ENCODE measurements at places on chromosomes 5 and 9.

DNA sequence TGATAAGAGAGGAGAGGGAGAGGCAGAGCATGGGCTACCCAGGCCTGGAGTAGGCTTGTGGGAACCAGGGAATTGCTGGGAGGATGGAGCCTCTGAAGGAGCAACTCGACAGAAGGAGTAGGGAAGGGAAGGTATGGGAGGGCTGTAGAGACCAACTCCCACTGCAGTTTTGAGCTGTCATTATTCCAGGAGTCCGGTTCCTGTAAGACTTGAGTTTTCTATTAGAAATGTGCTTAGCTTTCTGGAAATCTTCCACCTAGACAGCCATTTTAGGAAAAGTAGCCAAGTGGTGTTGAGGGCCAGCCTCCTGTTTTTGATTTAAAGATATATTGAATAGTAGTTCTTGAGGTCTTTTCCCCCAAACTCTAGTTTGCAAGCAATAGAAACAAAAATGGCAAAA is 323.5 kb downstream of the LRRC70 start:
- no peak for DNase-seq

DNA sequence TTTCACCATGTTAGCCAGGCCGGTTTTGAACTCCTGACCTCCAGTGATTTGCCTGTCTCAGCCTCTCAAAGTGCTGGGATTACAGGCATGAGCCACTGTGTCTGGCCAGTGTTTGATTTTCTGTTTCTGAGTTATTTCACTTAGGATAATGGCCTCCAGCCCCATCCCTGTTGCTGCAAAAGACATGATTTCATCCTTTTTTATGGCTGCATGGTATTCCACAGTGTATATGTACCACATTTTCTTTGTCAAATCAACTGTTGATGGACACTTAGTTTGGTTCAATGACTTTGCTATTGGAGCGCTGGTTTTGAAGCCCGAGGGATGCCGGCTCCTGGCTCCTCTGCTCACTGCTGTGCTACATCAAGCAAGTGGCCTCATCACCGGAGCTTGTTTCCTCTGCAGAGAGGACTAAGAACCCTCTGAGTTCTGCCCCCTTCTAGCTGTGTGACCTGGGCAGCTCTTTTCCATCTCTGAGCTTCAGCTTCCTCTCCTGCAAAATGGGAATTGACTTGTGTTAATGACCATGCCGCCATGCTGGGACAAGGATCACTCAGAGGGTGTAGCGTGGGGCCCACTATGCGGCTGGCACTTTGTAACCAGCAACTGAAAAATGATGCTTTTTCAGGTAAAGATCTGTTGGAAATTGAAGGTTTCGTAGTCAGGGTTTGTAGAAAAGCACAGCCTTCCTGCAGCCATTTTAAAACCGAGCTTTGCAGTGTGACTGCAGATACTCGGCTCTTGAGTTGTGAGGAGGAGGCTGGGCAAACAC is 4.6 kb upstream of the NEURL1B start:
- no peak for DNase-seq

DNA sequence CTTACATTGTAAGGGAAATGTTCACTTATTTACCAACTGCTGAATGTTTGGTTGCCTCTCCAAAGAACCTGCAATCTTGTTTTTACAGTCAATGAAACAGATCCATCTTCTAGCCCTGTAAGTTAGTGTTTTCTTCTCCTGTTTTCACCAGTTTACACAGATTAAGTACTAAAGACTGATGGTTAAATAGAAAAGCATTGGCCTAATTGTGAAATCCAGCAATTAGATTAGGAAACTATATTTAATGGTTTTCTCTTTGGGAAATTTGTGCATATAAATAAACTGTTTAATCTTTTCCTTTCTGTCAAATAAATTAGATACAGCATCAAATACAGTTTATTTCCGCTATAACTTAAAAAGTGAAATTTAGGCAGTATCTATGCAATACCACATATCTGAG is 247.9 kb upstream of the MEF2C start:
- DNase-seq = no peak

DNA sequence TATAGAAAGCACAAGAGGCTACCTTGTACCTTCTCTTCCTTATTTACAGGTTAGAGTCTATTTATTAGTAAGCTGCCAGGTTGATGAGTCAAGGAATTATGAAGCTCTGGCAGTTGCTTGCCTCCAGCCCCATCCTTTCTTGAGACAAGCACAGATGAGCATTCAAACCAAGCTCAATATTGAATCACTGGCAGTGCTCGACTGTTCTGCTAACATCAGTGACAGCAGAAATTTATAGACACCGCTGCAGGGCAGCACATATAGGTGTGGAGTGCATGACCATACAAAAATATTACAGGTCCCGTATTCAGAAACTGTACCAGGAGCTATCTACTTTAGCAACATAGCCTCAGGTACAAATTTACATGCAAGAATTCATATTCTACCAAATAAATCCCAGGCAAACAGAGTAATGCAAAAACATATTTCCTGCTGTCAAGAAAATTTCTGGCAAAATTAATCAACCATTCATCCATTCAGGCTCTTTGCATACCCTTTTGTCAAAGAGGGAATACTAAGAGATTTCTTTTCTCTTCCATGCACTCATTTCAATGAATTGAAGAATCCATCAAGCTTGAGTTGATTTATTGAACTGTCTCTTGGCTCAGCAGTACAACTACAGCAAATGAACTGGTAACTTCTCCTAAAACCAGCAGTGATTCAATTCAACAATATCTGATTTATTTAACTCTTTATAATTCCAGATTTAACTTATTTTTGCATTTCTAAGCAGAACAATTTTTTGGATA is 26.9 kb upstream of the PCA3 start:
- no peak for DNase-seq

- no peak for DNase-seq
Observed at GRCh38 chr5:24272741-24273140, 372.0 kb downstream of the CDH10 start.

DNA sequence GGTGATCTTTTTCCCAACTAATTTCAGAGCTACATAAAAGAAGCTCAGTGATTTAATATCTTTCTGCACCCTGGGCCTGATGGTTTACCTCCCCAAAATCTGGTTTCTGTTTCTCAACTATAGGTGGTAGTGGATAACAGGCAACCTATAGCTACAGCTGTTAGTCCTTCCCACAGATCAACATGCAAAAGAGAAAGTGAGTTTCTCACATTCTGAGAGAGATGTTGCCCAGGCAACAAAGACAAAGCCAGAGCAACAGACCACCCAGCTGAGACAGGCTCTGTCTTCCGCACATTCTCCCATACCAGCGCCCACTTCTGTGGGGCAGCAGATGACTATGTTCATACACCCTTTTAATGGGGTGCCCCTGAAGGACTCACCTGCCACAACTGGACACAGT is 40.7 kb upstream of the PPP2R2B start:
- no peak for DNase-seq

DNA sequence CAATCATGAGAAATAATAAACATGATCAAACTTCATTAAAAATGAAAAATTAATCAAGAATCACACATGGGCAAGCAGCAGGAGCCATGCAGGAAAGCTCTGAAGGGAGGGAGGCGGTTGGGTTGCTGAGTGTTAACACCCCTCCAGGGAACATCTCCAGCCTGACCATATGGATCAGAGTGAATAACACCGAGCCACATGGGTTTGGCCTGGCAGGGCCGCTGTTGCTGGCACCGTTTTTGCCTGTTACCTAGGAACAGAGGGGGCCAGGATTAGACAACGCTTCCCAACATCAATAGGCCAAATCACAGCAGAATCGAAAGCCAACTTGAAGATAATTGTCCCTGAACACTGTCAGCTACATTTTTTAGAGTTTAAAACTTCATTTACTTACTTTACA is 160.2 kb downstream of the DENND1A start:
- DNase-seq = no peak

DNA sequence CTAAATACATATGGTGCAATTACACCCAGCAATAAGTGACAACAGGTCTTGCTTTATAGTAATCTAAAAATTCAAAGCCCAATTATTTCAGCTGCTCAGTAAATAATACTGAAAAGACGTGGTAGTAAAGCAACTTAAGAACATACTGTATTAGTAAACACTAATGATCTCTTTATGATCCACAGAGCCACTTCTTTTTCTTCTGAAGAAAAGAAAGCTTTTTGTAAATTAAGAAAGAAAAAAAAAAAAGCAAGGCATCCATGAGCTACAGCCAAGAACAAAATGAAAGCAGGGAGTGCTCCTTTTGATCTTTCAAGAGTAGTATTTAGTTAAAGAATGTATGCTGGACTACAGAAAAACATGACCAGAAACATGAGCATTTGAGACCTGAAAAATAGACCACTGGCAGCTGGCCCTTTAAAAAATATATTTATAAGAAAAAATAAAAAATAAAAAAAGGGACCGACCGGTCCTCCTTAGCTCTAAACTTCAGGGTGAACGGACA is 348.7 kb downstream of the GLIS3 start:
- no peak for DNase-seq

- no peak for DNase-seq
Observed at GRCh38 chr9:98219364-98219716, 26.9 kb upstream of the CORO2A start.

GRCh38 chr9:136754059-136754572 is 3.9 kb downstream of the LCN8 start:
- no peak for DNase-seq

DNA sequence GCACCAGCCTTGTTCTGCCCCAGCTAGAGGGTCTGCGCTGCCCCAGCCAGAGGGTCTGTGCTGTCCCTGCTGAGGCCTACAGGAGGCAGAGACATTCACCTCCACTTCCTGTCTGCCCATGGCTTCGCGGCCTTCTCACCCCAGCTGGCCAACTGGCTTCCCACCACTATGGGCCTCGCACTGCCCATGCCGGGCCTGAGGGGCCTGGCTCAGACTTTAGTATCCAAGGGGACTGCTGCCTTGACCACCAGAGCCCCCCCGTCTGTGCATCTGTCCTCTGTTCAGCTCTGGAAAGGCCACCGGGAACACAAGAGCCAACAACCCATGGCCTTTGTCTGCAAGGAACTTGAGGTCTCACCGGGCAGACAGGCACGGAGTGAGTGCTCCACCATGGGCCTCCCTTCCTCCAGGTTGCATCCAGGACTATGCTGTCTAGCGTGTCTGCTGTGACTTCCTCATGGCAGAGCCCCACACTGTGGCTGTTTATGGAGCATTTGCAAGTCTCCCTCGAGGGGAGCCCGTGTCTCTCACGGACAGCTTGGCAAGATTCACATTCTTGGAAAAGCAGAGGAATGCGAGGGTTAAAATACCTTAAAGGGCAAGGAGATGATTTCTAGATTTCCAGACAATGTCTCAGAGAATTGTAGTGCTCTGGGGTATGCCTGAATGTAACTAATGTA is 1.7 kb downstream of the DCANP1 start:
- no peak for DNase-seq

DNA sequence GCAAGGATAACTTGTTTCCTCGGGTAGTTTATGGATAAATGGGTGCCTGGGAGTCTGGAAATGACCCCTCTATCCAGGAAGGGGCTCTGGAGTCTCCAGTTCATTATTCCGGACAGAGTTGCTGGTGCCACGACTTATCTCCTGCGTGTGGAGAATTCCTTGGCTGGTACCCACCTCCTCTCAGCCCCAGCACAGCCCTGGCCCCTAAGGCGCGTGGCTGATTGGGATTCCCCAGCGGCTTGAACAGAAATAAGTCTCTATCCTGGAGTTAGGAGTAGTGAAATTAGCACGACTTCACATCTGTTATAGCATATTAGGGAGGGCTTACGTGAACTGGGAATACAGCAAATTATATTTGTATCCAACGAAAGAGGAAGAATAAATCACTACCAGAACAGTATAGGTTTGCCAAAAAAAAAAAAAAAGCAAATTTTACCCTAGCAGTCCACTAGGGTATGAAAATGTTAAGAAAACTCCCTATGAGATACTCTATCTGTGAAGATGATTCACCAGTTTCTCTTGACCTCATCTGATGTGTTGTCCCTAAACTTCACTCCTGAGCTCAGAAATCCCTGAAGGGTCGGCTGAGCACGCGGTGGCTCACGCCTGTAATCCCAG is 172.5 kb upstream of the OTULINL start:
- no peak for DNase-seq

GRCh38 chr9:126860757-126861466 is 473 bp downstream of the ZBTB34 start:
- DNase-seq = no peak

DNA sequence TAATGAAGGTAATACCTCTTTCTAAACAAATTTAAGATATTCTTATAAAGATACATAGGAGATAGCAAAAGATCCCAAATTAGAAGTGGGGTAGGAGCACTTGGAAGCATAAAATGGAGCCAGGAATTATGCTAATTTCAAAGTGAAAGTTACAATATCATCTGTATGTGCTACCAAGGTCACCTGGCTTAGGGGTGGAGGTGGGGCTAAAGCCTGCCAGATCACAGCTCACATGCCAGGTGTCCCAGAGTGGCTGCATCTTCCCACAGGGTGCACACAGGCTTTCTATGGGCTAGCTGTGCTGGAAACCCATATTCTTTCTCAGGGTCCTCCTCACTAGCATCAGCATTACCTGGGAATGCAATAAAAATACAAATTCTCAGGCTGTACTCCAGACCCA is 118.2 kb upstream of the TXNDC8 start:
- DNase-seq = no peak

- DNase-seq = no peak
Observed at GRCh38 chr5:50666261-50667022, at the start of gene PARP8. Gene PARP8, plus strand, starts transcription at chr5:50666637. Its CDS starts 459 bp downstream, at chr5:50667096.

- DNase-seq = no peak
Observed at GRCh38 chr5:528629-529511, 4.6 kb upstream of the SLC9A3 start.

DNA sequence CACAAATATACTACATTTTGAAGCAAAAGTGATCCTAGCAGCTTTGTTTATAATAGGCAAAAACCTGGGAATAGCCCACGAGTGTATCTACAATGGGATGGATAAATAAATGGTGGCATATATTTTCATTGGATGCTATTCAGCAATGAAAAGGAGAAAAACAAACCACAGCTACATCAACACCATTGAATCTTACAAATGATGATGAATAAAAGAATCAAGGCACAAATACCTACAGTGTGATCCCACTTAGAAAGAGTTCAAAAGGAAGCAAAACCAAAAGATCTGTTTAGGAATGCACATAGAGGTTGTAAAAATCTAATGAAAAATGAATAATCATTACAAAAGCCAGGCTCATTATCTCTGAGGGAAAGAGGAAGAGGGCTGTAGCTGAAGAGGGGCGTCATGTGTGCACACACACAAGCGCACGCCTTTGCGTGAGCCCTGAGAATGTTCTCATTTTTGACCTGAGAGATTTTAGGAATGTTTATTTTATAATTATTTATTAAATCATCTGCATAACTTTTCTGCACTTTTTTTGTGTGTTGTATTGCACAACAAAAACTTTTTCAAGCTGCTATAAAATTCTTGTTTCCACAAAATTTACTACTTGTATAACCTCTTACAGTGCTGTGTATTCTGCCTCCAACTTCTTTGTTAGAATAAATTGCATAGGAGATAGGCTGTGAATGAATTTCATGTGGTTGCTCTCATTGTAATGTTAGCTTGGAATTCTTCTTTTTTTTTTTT is 5.9 kb upstream of the RHOBTB3 start:
- DNase-seq = no peak

GRCh38 chr5:79505138-79505537 is 8.8 kb downstream of the HOMER1 start:
- DNase-seq = no peak

GRCh38 chr9:99107421-99107820 is 2.5 kb downstream of the TGFBR1 start:
- no peak for DNase-seq

- DNase-seq = no peak
Observed at GRCh38 chr5:174649391-174649790, 75.0 kb upstream of the MSX2 start.
